ENCODE measurements at places on chromosomes 16 and 17. TPM values are rescaled to one million over a fixed set of nuclear protein-coding genes. Genes with fewer than 3 reads are reported as not detected.

- DNase-seq, result no peak
Measured at GRCh38 chr17:54840885-54841591, 59.6 kb upstream of the TOM1L1 start.

DNA sequence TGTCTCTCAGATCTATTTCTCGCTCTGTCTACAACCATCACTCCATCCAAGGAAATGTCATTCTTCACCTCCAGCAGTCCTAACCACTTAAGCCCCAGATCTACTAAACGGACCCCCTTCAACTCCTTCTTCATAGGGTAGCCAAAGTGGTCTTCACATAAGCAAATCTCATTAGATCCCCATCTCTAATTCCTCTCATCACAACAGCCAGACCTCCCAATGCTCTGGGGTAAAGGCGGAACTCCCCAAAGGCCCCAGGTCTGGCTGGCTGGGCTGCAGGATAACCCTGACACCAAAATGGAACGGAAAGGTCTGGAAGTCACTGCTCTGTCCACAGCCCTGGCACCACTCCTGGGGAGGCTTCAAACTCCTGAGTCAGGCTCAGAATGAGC, 11.1 kb downstream of the ST3GAL2 start:
- DNase-seq, result no peak

- peak; percentile 73 for DNase-seq
Measured at GRCh38 chr16:425740-426114, 278 bp downstream of the RAB11FIP3 start.

DNA sequence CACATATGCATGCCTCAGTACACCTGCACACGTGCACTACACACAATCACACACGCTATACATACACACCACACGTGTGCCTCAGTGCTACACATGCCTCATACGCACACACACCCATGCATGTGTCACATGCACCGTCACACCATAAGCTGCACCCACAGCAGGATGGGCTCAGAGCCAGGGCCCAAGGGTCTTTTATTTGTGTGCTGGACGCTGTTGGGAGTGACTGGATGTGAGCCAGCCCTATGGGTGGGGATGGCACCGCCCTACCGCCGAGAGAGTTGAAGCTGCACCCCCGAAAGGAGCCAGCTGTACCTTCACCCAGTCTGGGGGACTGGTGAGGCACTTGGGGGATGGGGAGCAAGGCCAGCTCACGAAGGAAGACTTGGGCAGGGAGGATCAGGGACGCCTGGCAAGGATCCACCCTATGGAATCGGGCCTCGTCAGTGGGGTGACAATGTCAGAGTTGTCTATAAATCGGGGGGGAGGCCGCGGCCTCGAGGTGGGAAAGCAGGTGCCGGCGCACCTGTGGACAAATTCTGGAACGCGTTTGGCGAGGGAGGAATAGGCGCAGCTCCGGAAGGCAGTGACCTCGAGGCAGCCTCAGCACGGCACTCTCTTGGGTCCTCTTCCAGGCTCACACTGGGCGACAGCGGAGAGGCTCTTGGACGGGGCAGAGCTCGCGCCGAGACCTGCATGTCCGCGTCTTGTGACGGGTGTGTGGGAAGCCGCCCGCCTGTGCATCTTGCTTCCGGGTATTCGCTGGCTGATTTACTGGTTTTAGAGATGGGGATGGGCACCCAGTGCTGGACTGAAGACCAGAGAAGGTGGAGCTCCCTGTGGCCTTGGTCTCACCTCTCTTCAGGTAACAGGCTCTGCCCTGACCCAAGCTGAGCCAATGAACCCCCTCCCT, 7.3 kb downstream of the RGS11 start:
- no peak for DNase-seq

- no peak for DNase-seq
Measured at GRCh38 chr16:10931134-10931533, 11.1 kb downstream of the DEXI start.

DNA sequence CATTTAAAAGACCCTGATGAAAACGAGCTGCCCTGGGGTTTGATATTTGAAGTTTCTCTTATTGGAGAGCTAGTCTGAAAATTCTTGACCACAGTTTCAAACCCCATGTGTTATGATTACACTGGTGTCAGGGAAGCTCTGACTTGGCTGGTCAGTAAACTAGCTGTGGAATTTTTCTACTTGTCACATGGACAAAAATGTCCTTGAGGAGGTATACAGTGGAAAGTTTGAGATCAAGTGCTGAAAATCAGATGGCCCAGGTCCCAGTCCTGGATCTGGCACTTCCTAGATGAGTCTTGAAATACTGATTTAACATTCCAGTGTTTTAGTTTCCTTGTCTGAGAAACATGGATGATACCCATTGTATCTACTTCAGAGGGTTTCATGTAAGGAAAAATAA, 30.7 kb upstream of the SOX9 start:
- no peak for DNase-seq

DNA sequence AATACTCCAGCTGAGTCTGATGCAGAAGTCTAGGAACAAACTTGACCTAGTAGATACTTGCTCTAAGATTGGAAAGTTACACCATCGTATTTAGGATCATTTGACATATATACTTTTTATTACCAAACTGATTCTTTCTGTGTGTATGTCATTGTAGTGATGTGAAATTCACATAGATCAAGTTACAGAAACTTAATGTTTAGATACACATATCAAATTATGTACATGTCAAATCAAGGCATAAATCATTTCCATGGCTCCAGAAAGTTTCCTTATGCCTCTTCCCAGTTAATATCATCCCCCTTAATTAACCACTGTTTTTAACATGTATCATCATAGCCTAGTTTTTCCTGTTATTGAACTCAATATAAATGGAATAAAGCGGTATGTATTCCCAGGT, 292.0 kb upstream of the CDH11 start:
- no peak for DNase-seq

- no peak for DNase-seq
Measured at GRCh38 chr17:3590231-3590630, 19.0 kb downstream of the TRPV1 start.

- peak; percentile 38 for DNase-seq
Measured at GRCh38 chr17:48013876-48014594, 23.6 kb downstream of the COPZ2 start.

GRCh38 chr16:70393662-70394061, 45.2 kb downstream of the ST3GAL2 start:
- DNase-seq, result no peak

DNA sequence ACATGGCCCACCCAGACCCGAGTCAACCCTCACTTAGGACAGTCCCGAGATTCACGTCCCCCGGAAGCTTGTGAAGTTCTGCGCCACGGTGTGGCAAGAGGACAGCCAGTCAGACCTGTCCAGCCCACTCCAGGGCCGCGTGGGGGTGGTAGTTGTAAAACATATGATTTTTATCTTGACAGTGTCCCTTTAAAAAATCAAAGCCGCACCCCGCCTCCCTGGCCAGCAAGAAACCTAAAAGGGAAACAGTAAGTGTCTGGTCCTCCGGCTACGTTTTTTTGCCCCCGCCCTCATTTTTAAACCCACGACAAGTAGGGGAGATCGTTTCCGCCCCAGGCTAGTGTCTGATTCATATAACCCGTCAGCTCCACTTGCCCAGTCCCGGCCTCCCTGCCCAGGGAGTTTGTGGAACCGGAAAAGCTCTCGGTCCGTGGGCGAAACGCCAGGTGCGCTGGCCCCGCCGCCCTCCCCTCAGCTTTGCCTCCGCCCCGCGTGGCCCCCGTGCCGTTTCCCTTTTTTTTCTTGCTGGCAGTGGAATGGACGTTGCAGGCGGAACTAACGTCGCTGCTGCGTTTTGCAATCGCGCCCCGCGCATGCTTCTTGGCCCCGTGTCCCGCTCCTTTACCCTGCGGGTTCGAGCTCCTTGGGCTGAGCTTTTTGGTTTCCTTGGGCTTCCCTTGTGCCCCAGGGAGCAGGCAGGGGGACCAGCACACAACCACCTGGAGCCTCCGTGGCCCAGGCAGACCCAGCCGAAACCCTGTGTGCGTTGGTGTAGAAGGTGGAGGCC, 13.3 kb upstream of the NUDT16L1 start:
- DNase-seq, result no peak

DNA sequence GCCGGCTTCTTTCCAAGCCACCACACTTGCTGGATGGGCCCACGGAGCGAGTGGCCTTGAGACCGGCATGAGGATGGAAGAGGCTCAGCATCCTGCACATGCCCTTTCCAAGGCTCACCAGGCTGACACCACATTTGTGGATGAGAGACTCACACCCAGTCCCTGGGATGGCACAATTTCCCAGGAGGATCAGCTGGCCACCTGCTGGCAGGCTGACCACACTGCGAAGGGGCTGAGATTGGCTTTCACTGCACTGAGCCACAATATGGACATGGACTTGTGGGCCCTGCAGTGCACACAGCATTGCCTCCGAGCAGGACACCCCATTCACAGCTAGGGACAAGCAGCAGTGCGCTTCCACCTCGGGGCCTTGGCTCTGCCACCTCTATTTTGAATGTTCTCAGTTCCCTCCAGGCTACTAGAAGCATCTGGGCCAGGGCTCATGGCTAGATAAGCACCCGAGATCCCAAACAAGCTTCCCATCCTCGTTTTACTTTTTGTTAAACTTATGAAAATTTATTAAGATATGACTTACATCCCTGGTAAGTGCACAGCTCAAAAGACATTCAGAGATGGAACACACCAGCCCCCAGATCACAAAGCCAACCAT, 25.3 kb upstream of the KSR1 start:
- peak; percentile 20 for DNase-seq

- no peak for DNase-seq
Measured at GRCh38 chr16:22030087-22030812, 22.3 kb downstream of the MOSMO start.

- DNase-seq, result peak; percentile 64
Measured at GRCh38 chr17:1720856-1721386, 3.6 kb upstream of the WDR81 start.

- DNase-seq, result no peak
Measured at GRCh38 chr17:49406421-49407061, 8.1 kb downstream of the PHB1 start.

DNA sequence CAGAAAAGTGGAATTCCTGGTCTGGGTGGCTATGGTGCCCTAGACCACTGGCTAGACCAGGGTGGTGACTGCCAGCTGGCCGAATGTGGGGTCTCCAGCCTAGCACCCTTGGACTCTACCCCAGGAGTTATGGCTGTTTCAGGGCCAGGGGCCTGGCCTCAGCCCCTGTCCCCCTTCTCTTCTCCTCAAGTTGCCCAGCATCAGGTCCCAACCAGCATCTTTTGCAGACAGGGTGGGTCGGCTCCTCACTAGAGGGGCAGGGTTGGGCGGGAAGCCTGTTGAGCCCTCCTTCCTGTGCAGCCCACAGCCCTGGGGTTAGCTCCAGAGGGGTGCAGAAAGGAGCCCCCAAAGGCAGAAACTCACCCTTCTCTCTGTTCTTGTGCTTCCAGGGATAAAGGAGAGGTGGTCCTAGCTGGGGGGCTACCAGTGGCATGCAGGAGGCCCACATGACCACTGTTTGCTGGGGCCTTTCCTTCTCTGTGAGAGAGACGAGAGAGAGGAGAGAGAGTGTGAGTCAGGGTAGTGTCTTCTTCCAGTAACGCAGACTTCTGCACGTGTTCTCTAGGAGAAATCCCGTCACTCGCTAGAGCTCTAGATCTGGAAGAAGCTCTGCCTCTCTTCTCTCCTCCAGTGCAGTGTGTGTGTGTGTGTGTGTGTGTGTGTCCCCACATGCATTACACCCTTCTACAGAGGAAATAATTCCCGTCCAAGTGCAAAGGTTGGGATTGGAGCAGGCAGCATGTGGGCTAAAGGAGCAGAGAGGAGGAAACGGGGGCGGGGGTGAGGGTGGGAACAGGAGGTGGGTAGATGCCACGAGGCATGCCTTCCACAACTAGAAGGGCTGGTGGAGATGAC, 209.4 kb downstream of the SEC14L1 start:
- no peak for DNase-seq

- DNase-seq, result peak; percentile 48
Measured at GRCh38 chr16:24685539-24686432, 43.7 kb upstream of the TNRC6A start.

DNA sequence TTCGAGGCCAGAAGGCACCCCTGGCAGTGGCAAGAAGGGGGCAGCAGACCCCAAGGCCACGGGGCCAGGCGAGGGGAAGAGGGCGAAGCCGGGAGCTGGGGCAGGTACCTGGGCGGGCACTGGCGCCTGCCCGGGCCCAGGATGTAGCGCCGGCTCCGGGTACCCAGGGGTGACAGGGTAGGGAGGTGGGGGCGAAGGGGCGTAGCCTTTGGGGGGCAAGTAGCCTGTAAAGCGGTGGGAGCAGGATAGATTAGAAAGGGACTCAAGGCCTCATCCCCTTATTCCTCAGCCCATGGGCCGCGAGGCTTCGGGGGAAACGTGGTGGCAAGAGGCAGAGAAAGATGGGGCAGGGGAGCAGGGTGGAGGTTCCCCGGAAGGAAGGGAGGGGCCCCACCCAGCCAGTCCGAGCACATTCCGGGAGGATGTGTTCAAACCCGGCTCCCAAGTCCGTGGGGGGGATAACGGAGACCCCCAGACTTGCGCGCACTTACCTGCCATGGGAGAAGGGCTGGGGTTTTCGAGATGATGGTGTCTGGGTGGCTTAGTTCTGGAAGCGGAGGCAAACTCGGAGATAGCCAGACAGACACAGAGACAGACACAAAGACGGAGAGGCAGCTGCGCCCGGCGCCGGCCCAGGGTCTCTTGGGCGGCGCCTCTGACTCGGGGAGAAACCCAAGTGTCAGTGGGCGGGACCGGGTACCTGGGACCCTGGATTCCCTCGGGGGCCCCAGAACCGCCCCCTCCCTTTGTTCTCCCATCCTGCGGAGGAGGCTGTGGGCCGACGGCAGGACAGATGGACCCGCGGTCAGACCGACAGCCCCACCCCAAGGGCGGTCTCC, 493 bp downstream of the PLSCR3 start:
- DNase-seq, result peak; percentile 85

DNA sequence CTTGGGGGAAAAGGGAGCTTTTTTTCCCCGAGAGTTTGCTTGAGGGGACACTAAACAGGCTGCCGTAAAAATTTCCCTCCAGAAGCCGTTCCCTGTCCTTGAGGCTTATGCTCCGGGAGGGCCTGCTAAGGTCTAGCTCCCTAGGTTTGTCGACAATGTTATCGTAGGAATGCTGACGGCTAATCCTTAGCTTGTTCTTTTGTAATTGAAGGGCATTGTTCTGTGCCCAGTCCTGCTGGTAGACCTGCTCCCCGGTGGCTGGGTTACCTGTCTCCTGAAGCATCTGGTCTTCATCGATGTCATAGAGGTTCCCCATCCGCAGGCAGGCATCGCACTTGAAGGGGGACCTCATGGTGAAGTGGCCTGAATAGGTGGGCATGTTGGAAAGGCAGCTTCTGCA, 418.7 kb downstream of the GRIN2A start:
- peak; percentile 39 for DNase-seq

- DNase-seq, result no peak
Measured at GRCh38 chr16:81703177-81704155, 75.6 kb upstream of the PLCG2 start.

CCL1 gene
- total RNA-seq, result not detected

TEKT5 gene
- 0.07 TPM for total RNA-seq

KRTAP9-8 gene
- not detected for total RNA-seq

KRTAP4-9 gene
- total RNA-seq, result not detected

KRT25 gene
- not detected for total RNA-seq

HOXB3 gene
- not detected for total RNA-seq

TERB1 gene
- total RNA-seq, result not detected

WNT9B gene
- not detected for total RNA-seq

CDH1 gene
- 3.3 TPM for total RNA-seq

C16orf46 gene
- 2.5 TPM for total RNA-seq
